H7 (cell line): ENCODE measurements at places on chromosomes 11 and 22.

- peak; percentile 25 for DNase-seq
Observed at GRCh38 chr11:68938088-68938487, 34.4 kb downstream of the IGHMBP2 start.

DNA sequence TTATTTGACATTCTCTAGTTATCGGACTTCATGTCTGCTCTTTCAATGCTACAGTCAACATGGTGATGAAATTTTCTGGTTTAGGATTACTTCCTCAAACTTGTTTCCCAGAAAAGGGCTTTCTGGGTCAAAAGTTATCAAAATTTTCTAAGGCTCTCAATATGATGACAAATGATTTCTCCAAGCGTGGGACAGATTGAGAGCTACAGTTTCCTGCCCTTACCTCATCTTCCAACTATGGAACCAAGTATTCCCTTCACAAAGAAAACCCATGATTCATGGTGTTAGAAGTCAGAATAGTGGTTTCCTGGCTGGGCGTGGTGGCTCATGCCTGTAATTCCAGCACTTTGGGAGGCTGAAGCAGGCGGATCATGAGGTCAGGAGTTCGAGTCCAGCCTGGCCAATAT lies 17.8 kb downstream of the MYO18B start:
- DNase-seq = no peak

- DNase-seq = no peak
Observed at GRCh38 chr22:45832959-45833580, 143.9 kb downstream of the WNT7B start.

DNA sequence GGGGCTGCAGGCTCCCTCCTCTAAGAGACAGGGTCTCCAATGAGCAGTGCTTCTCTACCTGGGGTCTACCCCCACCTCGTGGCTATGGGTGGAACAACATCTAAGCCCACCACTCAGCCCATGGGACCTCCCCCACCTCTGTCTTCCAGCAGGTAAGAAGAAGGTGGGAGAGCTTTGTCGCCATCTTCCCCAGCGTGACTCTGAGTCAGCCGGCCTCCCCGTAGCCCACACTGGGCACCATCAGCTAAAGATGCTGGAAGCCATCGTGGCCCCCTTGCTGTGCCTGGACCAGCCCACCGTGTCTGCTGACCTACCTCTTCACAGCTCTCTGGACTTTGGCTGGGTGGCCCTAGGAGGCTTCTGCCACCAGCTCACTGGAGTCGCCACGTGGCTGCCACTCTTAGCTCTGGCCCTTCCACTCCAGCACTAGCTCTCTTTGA lies 944 bp downstream of the C11orf86 start:
- peak; percentile 94 for DNase-seq

DNA sequence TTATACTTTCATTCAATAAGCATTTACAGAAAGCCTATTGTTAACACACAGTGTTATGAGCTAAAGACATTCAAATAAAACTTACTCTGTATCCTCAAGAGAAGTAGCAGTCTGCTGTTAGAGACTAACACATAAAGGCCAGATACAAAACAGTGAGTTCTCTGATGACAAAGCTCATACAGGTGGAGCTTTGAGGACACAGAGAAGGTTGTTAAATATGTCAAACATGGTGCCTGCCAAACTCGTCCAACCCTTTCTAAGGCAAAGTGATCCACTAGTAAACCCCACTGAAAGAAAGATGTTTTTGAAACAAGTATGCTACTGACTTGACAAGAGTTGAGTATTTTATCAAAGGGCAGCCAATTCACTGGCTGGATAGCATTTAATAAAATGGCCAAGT lies 70.1 kb downstream of the C2CD3 start:
- DNase-seq = no peak

- no peak for DNase-seq
Observed at GRCh38 chr11:103547024-103547423, 437.8 kb downstream of the DYNC2H1 start.

GRCh38 chr22:35621451-35621850 lies 4.3 kb upstream of the MB start:
- DNase-seq = no peak

DNA sequence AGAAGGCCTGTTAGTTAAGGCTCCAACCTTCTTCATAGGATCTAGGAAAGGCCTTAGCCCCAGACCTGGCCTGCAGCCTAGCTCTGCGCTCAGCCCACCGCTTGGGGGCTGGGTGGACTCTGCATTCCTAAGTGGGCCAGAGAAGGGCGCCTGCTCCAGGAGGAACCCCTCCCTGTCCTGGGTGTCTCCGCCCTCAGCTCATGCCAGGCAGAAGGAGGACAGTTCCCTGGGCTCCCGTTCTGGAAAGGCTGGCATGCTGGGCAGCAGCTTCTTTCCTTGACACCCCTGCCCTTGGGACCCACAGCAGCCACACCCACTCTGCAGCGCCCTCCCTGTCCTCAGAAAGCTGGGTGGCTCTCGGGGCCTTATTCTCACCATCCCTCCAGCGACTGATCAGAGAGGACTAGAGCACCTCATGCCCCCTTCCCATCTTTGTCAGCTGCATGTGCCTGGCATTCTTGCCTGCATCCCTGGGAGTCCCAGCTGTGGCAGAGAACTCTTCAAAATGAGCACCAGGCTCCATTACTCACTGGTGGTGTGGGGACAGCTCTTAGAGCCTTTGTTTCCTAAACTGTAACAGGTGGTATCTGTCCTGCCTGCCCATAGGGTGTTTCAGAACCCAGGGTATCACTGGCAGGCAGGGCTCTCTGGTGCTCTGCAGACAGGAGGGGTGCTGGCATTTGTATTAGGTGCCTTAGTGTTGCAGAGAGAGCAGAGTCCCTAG lies 20.3 kb upstream of the MYRF start:
- no peak for DNase-seq

DNA sequence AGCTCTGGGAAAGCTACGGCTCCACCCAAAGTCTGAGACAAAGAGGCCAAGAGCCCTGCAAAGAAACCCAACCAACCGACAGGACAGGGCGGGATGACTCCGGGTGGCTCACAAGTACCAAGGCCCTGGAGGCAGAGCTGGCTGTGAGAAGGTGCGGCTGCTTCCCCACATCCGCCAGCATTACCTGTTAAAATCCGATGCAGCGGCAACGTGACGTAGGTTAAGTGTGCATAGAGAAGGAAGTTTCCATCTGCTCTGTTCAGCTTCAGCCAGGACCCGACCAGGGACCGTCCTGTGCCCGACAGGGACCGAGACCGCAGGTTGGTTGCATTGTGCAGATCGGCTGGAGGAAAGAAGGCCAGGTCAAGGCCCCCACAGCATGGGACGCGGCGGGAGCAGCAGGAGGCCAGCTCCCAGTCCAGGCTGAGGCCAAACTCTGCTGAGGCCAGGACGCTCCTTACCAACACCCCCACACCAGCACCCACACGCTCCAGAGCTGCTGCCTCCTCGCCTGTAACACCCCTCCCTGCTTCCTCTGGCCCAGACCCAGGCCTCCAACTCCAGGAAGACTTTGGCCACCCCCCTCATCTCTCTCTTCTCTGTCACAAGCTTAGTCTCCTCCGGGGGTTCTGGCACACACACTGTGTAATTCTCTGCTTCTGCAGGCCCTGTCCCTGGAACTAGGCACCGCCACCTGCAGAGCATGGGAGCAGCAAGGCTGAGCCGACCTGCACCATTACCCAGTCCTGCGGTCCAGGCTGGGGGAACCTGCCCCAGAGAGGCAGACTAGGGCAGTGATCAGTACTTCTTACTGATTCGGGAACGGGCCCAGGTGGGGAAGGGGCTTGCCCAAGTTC lies 34.1 kb downstream of the NUP50 start:
- peak; percentile 51 for DNase-seq

- no peak for DNase-seq
Observed at GRCh38 chr11:60991457-60991856, 20.0 kb downstream of the CD6 start.

GRCh38 chr11:92268546-92268945 lies 43.9 kb downstream of the FAT3 start:
- no peak for DNase-seq

DNA sequence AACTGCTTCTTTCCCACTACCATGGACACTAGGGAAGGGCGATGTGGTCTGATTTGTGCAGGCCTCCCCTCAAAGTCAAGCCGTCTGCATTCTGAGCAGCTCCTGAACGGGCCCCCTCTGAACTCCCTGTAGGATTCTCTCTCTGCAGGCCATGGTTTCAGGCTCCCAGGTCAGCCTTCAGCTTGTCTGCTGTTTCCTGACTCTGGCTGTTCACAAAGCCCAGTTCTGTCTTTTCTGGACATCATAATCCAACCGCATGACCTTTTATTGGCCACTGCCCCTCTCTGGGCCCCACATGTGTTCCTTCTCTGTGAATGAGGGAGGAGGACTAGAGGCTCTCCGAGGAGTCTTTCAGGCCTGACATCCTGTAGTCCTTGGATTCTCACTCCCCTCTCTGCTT lies 161.0 kb downstream of the FEZ1 start:
- DNase-seq = no peak

DNA sequence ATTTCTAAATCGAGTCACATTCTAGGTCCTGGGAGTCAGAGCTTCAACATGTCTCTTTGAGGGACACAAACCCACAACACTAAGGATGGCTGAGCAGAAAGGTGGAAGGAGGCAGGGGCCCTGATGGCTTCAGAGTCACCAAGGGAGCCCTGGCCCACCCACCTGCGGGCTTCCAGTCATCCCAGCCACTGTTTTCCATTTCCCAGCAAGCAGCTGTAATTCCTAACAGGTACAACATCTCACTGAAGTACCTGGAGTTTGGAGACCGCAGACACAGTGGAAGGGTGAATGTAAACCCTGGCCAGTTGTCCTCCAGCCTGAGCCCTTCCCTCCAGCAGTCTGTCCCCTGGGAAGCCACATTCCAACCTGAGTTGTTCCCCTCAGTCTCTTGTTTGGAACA lies 562.8 kb downstream of the TBC1D22A start:
- no peak for DNase-seq

- peak; percentile 47 for DNase-seq
Observed at GRCh38 chr11:3220101-3220500, 1.5 kb upstream of the MRGPRG start.

GRCh38 chr22:40322021-40322420 lies 24.3 kb upstream of the ADSL start:
- no peak for DNase-seq

DNA sequence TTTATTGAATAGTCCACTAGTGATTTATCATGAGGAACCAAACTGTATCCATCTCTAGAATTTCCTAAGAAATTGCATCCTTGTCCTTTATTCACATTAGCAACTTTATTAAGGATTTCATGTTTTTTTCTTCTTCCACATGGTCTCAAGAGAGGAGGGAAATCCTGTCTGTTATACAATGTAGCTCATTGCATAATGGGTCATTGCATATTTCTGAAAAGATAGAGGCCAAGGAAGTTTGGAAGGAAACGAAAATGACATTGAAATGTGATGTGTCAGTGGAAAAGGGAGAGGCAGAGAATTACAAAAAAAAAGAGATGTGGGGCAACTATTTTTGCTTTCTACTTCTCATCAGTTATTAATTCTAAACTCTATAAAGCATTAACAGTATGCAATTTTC lies 353.1 kb downstream of the METTL15 start:
- DNase-seq = no peak

GRCh38 chr11:106415510-106415909 lies 338.0 kb downstream of the AASDHPPT start:
- DNase-seq = no peak

DNA sequence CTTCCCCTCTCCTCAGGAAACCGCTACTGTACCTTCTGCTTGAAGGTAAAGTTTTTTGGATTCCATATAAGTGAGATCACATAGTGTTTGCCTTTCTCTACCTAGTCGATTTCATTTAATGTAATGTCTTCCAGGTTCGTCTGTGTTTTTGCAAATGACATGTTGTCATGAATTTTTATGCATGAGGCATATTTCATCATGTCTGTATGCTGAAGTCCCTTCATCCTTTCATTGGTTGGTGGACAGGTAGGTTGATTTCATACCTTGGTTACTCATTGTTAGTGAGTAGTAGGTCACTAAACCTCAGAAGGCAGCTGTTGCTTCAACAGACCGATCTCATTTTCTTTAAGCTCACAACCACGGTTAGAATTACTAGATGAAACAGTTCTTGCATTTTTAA lies 60.3 kb downstream of the LRRC74B start:
- peak; percentile 28 for DNase-seq

GRCh38 chr22:39185601-39186012 lies 33.1 kb upstream of the CBX7 start:
- no peak for DNase-seq

- no peak for DNase-seq
Observed at GRCh38 chr11:134152696-134153095, 71.1 kb downstream of the NCAPD3 start.

DNA sequence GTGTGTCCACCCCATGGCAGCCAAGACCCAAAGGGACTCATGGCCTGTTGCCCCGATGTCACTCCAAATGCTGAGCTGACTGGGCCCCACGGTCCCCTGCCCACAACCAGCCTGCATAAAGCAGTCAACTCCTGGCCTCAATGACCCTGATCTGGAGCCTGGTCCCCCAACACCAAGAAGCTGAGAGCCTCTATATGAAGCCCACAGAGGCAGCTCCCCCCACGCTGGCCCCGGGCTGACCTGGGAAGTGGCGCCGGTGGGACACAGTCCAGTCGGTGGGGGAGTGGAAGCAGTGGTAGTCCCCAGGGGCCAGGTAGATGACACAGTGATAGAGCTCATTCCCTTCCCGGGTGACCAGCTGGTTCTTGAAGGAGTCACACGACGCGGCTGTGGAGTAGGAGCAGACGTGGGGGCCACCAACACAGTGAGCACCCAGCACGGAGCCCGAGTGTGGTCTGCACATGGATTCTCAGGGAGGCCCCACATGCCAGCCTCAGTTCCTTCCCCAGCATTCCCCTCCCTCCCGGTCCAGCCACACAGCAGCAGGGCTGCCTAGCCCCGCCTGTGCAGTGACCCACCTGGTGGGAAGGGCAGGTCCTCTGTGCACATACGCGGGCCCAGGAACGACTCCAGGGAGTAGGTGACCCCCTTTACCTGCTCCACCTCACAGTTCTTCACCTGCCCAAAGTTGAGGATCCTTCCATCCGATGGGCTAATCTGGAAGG lies 41.1 kb downstream of the PISD start:
- DNase-seq = no peak

- DNase-seq = no peak
Observed at GRCh38 chr11:71156301-71156700, 96.1 kb downstream of the SHANK2 start.
